ENCODE measurements at places on chromosomes 5 and 9. TPM values are rescaled to one million over a fixed set of nuclear protein-coding genes. Genes with fewer than 3 reads are reported as not detected.
A peak's percentile ranks its signal among the peaks of the same experiment; 100 is the strongest.

- H3K27ac ChIP-seq: no peak overlapping the region
- no peaks in the 10 kb centered on the region for H3K27me3 ChIP-seq
These were observed 29.6 kb upstream of the PITX1 start for GRCh38 chr5:135063511-135064234.

DNA sequence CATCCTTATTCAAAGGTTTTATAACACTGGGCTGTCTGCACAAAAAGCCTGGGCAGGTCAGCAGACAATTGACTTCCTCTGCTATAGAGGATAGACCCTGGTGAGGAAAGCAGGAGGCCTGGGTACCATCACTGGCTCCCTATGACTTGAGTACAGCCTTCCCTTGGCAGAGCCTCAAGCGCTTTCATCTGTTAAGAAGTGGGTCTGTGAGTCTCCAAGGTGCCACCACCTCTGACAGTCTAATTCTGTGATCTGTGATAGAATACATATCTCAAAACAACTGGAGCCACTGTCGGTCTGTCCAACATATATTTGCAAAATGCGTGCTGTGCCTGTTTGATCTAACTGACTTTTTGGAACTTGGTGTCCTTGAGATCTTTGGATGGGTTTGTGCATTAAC is 52.2 kb downstream of the C9orf152 start:
- H3K27ac ChIP-seq: peak overlapping the region; percentile 54
- H3K4me3 ChIP-seq: no peak overlapping the region
- peaks cover 8% of the 10 kb centered on the region for H3K36me3 ChIP-seq

DNA sequence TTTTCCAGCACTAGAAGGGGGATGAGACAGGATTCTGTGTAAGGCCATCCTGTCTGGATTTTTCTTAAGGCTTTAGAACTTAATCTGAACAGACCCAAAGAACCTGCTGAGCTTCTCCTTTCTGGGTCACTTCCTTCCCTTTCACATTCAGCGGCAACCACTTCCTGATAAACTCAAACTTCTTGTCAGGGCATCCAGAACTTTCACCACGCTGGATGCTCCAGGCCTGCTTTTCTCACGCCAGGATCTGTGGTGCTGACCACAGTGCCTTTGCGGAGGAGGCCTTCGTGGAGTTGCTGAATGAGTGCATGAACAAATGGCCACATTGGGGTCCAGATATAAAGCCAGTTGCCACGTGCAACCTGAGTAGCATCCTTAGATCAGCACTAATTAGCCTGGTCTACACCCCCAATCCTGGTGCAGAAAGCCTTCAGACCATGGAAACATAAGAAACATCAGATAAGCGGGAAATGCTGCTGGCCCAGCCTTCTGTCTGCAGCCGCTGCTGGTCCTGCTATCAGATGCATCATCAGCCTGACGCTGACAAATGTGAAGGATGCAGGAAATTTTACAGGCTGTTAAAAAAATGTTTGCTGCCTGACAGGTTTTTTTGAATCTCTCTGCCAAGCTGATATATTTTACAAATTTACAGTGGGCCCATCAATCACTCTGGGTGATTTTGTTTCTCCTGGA is 75.3 kb upstream of the BARHL1 start:
- DNase-seq: no peak
- no peaks in the 10 kb centered on the region for H3K27me3 ChIP-seq
- H3K36me3 ChIP-seq: no peaks in the 10 kb centered on the region
- H3K4me1 ChIP-seq: peaks cover 19% of the 10 kb centered on the region

- H3K27me3 ChIP-seq: no peaks in the 10 kb centered on the region
- no peak for DNase-seq
- no peak overlapping the region for H3K4me3 ChIP-seq
- H3K27ac ChIP-seq: no peak overlapping the region
- H3K36me3 ChIP-seq: no peaks in the 10 kb centered on the region
These were observed 556.6 kb upstream of the TUSC1 start for GRCh38 chr9:26234865-26235264.

GRCh38 chr5:130021876-130022275 is 117.6 kb downstream of the CHSY3 start:
- H3K27ac ChIP-seq: no peak overlapping the region
- no peaks in the 10 kb centered on the region for H3K36me3 ChIP-seq
- no peaks in the 10 kb centered on the region for H3K4me1 ChIP-seq
- DNase-seq: no peak
- no peaks in the 10 kb centered on the region for H3K27me3 ChIP-seq

DNA sequence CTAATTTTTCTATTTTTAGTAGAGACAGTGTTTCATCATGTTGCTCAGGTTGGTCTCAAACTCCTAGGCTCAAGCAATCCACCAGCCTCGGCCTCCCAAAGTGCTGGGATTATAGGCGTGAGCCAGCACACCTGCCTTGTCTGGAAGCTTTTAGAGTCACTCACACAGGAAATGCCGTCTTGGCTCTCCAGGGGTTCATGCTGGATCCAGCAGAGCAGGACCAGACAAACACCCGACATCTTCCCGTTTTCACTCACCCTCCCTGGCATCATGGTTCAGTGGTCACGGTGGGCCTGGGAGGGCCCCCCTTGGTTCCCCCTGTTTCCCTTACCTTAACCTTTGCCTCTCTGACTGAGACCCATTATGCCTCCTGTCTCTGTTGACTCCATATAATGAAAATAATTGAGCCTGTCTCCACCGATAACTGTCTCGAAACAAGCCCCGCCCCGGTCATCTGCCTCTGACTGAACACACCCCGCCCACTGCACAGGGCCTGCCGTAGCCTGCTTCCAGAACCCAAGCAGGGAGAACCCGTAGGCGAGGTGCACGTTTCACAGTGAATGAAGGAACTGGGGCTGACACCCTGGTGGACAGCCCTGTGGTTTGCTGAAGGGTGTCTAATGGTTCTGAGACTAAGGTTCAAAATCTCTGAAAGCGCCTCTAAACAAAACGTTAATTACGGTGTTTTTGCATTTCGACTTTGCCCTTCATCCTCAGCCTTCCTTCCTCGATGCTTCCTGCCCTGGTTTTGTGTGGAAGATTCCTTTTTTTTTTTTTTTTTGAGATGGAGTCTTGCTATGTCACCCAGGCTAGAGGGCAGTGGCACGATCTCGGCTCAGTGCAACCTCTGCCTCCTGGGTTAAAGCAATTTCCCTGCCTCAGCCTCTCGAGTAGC is 39.7 kb upstream of the SPRY4 start:
- H3K4me3 ChIP-seq: no peak overlapping the region
- H3K27ac ChIP-seq: no peak overlapping the region
- H3K4me1 ChIP-seq: no peaks in the 10 kb centered on the region
- no peaks in the 10 kb centered on the region for H3K36me3 ChIP-seq
- no peak for DNase-seq

The RGS7BP gene
- not detected for total RNA-seq

GRCh38 chr5:153613144-153613543 is 122.7 kb downstream of the GRIA1 start:
- H3K4me3 ChIP-seq: no peak overlapping the region
- H3K27ac ChIP-seq: no peak overlapping the region
- H3K36me3 ChIP-seq: no peaks in the 10 kb centered on the region
- no peak for DNase-seq

GRCh38 chr5:140443-140829 is 48.5 kb downstream of the PLEKHG4B start:
- no peak for DNase-seq
- H3K4me3 ChIP-seq: no peak overlapping the region
- H3K36me3 ChIP-seq: no peaks in the 10 kb centered on the region
- H3K4me1 ChIP-seq: no peaks in the 10 kb centered on the region

- no peak overlapping the region for H3K4me3 ChIP-seq
- no peaks in the 10 kb centered on the region for H3K4me1 ChIP-seq
- no peak for DNase-seq
These were observed 250.1 kb upstream of the KLF4 start for GRCh38 chr9:107739601-107740082.

DNA sequence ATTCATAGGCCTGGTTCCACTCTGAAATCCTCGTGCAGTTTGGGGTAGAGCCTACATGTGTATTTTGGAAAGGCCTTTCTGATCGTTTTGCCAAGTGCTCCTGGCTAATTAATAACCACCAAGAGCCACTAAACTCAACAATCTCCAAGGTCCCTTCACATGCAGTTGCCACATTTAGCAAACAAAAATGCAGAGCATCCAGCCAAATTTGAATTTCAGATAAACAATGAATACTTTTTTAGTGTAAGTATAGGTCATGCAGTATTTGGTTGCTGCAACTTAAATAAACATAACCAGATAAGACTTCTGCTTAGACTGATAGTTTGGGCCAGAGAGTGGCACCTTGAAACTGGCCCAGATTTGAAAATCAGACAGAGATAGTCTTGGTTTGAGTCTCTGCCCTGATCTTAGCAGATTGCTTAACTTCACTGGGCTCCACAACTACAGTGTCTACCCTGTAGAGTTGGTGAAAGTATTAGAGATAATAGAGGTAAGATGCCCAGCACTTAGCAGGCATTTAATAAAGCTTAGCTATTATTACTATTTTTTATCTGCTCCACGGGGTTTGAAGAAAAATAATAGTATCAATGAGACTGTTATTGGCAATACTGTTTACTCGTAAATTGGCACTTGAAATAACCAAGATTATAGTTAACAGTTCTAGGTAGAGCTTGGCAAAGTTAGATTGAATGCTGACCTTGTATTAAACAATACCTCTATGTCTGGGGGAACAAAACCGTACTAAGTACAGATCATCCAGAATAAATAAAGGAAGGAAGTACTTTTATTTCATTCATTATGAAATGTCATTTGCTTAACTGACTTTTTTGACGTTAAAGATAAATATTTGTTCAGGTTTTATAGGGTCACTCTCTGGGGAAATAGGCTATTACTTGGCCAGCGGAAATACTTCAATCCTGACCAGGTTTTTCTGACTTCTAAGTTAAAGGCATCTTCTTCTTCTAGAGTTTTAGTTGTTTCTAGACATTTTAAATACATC is 274.8 kb downstream of the DOCK8 start:
- H3K27ac ChIP-seq: no peak overlapping the region
- no peaks in the 10 kb centered on the region for H3K36me3 ChIP-seq

DNA sequence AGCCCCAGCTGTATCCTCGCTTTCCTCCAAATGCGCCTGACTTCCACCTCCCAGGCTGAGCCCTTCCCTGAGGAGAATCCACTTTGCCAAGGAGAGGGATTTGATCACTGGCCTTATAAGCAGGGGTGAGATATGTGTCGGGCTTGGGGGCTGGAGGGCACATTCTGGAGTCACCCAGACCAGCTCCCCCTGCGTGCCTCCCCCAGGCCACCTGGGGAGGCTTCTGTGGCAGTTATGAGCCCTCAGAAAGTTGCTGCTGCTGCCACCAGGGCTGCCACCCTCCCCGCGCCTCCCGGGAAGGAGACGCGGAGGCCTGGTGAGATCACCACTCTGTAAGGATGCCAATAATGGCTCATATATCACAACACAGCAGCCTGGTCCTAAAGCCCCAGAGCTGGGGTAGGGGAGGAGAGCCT is 211.5 kb downstream of the PAPPA start:
- no peaks in the 10 kb centered on the region for H3K4me1 ChIP-seq
- H3K27me3 ChIP-seq: no peaks in the 10 kb centered on the region
- no peak for DNase-seq
- no peak overlapping the region for H3K27ac ChIP-seq

The HTR1A gene
- not detected for total RNA-seq

- no peaks in the 10 kb centered on the region for H3K27me3 ChIP-seq
- no peak overlapping the region for H3K4me3 ChIP-seq
- no peaks in the 10 kb centered on the region for H3K36me3 ChIP-seq
- H3K27ac ChIP-seq: no peak overlapping the region
- no peaks in the 10 kb centered on the region for H3K4me1 ChIP-seq
- peak; percentile 16 for DNase-seq
These were observed 199.1 kb upstream of the SLC30A5 start for GRCh38 chr5:68894673-68895072.

- no peaks in the 10 kb centered on the region for H3K27me3 ChIP-seq
- H3K4me3 ChIP-seq: no peak overlapping the region
- H3K4me1 ChIP-seq: no peaks in the 10 kb centered on the region
- no peak overlapping the region for H3K27ac ChIP-seq
- no peak for DNase-seq
These were observed 548.5 kb downstream of the MTRR start for GRCh38 chr5:8417316-8418048.

The ADCY2 gene
- not detected for total RNA-seq

DNA sequence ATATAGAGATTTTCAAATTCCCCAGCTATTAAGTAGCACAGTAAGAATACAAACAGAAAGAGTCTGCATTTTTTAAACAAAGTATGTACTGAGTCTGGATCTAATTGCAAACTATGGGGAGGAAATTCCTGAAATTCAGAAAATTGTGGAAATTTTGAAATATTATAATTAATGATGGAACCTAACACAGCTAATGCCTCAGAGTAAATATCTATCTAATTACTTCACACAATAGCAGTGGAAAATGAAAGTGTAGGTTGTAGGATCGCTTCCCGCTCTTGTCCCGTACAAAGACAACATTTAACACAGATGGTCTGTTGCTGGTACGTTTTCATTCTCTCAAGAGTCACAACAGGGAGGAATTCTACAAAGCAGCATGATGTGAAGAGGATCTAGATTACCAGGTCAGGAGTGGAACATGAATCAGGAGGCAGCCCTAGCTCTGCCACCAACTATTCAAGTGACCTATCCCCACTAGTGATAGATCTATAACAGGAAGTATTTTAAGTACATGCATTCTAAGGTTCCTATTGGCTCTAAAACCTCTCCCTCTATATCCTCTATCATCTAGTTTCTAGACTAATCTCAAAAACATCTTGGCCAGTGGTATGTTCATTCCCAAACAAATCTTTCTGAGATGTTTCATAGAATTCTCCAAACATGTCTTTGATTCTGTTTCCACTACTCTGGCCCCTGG is 58.9 kb upstream of the GRAMD2B start:
- H3K4me3 ChIP-seq: no peak overlapping the region
- DNase-seq: no peak
- H3K36me3 ChIP-seq: no peaks in the 10 kb centered on the region
- no peaks in the 10 kb centered on the region for H3K27me3 ChIP-seq

DNA sequence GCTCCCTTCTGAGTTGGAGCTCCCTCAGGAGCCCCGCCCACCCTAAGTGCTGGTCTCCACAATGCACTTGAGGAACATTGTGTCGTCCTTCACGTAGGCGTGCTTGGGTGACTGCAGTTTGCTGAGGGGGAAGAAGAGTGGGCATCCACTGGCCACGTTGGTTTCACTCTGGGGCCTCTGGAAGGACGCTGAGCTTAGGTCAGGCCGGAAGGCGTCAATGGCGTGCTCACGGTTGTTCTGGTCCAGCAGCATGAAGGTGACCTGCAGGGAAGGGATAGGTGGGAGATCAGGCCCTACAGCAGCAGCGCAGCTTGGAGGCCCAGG is 21.7 kb downstream of the TRAF1 start:
- peaks cover 62% of the 10 kb centered on the region for H3K4me1 ChIP-seq
- peak overlapping the region; percentile 58 for H3K27ac ChIP-seq
- no peaks in the 10 kb centered on the region for H3K27me3 ChIP-seq

GRCh38 chr5:140554454-140554853 is 2.8 kb downstream of the SRA1 start:
- no peaks in the 10 kb centered on the region for H3K27me3 ChIP-seq
- H3K4me3 ChIP-seq: no peak overlapping the region
- H3K36me3 ChIP-seq: peaks cover 27% of the 10 kb centered on the region
- H3K4me1 ChIP-seq: peaks cover 26% of the 10 kb centered on the region

The NR6A1 gene
- total RNA-seq: 0.75 TPM
